ENCODE measurements at places on chromosomes 2 and 18. TPM values are rescaled to one million over a fixed set of nuclear protein-coding genes. Genes with fewer than 3 reads are reported as not detected.

GRCh38 chr18:32287249-32287648, 97.4 kb downstream of the MEP1B start:
- no peak for DNase-seq
- no peak overlapping the region for H3K4me3 ChIP-seq
- H3K4me1 ChIP-seq: no peaks in the 10 kb centered on the region
- H3K36me3 ChIP-seq: no peaks in the 10 kb centered on the region
- H3K27me3 ChIP-seq: no peaks in the 10 kb centered on the region

DNA sequence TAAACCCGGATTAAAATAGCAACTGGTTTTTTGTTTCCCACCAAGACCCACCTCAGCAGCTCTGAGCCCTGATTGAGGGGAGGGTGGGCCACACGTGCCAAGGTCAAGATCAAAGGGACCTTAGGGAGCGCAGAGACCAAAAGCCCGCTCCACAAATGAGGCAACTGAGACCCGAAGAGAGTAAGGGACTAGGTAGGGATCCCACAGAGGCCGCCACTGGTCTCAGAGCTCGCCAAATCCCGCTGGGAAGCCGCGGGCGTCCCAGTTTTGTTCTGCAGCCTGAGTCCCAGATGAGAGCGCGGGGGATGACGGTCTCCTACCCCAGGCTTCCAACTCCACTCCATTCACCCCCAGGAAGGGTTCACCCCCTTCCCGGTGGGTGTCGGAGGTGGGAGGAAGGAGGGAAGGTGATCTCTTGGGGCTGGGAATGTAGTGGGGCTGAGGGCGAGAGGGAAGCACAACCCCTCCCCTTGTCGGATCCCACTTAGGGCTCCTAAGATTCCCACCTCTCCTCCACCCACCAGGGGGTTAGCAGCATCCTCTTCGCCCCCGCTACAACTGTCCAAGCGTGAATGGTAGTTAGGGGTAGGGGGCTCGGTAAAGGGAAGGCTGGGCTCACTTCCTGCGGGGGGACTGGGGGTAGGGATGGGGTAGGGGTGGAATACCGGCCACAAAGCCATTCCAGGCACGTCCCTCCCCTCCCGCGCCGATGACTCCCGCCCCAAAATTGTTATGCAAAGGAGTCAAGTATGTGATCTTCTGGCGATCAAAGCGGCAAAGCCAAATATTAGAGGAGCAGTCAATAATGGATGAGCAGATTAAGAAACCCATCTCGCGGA, 7.3 kb upstream of the EN1 start:
- no peak overlapping the region for H3K4me3 ChIP-seq
- no peaks in the 10 kb centered on the region for H3K27me3 ChIP-seq
- no peaks in the 10 kb centered on the region for H3K36me3 ChIP-seq

DNA sequence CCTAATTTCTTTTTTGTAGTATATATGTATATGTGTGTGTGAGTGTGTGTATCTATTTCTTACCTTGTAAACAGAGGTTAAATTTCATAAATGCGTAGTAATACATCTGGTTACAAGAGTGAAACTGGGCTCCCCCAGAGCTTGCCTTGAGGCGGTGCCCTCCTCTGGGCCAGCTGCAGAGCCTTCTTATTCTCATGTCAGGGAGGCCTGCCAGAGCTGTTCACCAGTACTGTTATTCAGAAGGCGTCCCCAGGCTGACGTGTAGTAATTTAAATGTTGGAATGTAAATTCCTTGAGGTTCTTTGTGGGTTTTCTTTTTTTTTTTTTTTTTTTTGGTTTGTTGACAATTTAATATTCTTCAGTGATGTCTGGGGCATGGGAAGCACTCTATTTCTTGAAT, 11.2 kb downstream of the COPS8 start:
- DNase-seq: peak; percentile 74
- peaks cover 44% of the 10 kb centered on the region for H3K4me1 ChIP-seq
- no peaks in the 10 kb centered on the region for H3K27me3 ChIP-seq
- peaks cover 83% of the 10 kb centered on the region for H3K36me3 ChIP-seq
- no peak overlapping the region for H3K4me3 ChIP-seq

- no peaks in the 10 kb centered on the region for H3K4me1 ChIP-seq
- no peak for DNase-seq
- H3K27me3 ChIP-seq: no peaks in the 10 kb centered on the region
- H3K4me3 ChIP-seq: no peak overlapping the region
These were observed 61.3 kb upstream of the CSRNP3 start for GRCh38 chr2:165408186-165408585.

- peaks cover 11% of the 10 kb centered on the region for H3K4me1 ChIP-seq
- no peak overlapping the region for H3K4me3 ChIP-seq
- DNase-seq: no peak
- H3K36me3 ChIP-seq: no peaks in the 10 kb centered on the region
- no peaks in the 10 kb centered on the region for H3K27me3 ChIP-seq
These were observed 8.2 kb downstream of the FBXO15 start for GRCh38 chr18:74139411-74139810.

GRCh38 chr18:66211749-66212148, 392.1 kb downstream of the CDH19 start:
- H3K36me3 ChIP-seq: no peaks in the 10 kb centered on the region
- H3K27ac ChIP-seq: no peak overlapping the region
- H3K27me3 ChIP-seq: no peaks in the 10 kb centered on the region
- H3K4me3 ChIP-seq: no peak overlapping the region

GRCh38 chr18:22324191-22325131, 93.3 kb downstream of the CTAGE1 start:
- H3K27ac ChIP-seq: no peak overlapping the region
- H3K4me1 ChIP-seq: peaks cover 5% of the 10 kb centered on the region
- 0 out of 2 replicates have a peak overlapping the region, but pooled peaks have one; percentile 6 for H3K4me3 ChIP-seq
- no peaks in the 10 kb centered on the region for H3K27me3 ChIP-seq
- DNase-seq: no peak

DNA sequence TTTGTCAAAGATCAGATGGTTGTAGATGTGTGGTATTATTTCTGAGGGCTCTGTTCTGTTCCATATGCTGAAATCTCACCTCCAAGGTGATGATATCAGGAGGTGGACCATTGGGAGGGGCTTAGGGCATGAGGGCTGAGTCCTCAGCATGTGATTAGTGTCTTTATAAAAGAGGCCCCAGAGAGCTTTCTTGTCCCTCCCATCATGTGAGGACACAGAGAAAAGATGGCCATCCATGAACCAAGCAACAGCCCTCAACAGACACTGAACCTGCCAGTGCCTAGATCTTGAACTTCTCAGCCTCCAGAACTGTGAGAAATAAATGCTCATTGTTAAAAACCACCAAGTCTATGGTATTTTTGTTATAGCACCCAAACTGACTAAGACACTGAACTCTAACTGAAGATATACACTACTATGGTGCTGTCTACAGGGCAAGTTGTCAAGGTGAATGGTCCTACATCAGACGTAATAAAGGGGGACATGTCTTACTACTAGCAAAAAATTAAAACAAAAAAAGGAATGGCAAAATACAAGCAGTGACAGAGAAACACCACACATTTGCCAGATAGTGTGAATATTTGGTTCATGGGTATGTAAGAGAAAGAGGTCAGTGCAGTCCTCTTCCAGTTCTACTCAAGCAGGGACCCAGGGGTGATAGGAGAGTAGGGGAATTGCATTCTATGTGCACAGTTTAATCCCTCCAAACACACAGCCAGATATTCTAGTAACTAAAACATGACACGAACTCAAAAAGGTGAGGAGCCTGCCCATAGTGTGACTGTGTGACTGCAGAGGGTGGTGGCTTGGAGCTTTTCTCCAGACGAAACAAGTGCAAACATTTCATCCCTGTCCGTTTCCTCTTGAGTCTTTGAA, 164.4 kb upstream of the MYCN start:
- no peak overlapping the region for H3K27ac ChIP-seq
- H3K36me3 ChIP-seq: no peaks in the 10 kb centered on the region
- no peak overlapping the region for H3K4me3 ChIP-seq
- no peak for DNase-seq
- no peaks in the 10 kb centered on the region for H3K4me1 ChIP-seq

DNA sequence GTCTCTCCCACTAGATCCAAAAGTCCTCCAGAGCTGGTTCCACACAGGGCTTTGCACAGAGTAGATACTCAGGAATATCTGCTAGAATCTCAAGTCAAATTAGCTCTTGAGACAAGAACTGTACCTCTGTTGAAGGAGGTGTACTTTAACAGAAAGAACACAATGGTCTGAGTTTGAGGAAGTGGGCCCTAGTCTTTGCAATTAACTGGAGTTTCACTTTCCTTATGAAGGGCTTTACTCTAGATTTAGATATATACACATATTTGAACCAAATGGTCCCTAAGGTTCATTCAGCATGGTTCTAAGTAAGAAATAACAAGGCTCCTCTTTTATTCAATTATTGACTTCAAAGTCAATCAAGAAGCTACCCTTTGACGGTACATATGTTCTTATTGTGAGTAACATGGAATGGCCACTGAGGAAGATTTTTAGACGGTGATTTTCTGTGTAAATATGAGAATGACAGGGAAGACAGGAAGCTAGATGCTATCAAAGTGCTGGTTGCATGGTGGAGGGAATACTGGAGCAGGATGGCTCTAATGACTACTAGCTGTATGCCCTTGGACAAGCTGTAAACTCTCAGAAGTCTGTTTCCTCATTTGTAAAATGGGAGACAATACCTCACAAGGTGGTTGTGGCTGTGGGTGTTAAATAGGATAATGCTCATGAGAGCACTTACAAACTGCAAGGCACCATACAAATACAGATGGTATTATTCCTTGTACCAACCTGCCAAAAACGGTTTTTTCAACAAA, 73.5 kb upstream of the SERTAD2 start:
- no peaks in the 10 kb centered on the region for H3K36me3 ChIP-seq
- no peak overlapping the region for H3K27ac ChIP-seq
- peaks cover 16% of the 10 kb centered on the region for H3K4me1 ChIP-seq
- H3K4me3 ChIP-seq: no peak overlapping the region
- no peak for DNase-seq

- H3K27me3 ChIP-seq: 0 out of 2 replicates have a peak, but pooled peaks cover 4% of the 10 kb centered on the region
- peak overlapping the region; percentile 93 for H3K4me3 ChIP-seq
- H3K36me3 ChIP-seq: peaks cover 11% of the 10 kb centered on the region
- H3K4me1 ChIP-seq: no peaks in the 10 kb centered on the region
These were observed 1.2 kb downstream of the REV1 start for GRCh38 chr2:99488539-99489062.

- no peaks in the 10 kb centered on the region for H3K36me3 ChIP-seq
- DNase-seq: no peak
- H3K4me3 ChIP-seq: no peak overlapping the region
- H3K4me1 ChIP-seq: no peaks in the 10 kb centered on the region
- H3K27me3 ChIP-seq: no peaks in the 10 kb centered on the region
These were observed 290.2 kb upstream of the SESTD1 start for GRCh38 chr2:179554639-179555386.

- no peaks in the 10 kb centered on the region for H3K27me3 ChIP-seq
- peaks cover 41% of the 10 kb centered on the region for H3K4me1 ChIP-seq
- no peak overlapping the region for H3K27ac ChIP-seq
These were observed 202.5 kb upstream of the EPAS1 start for GRCh38 chr2:46094689-46095088.

DNA sequence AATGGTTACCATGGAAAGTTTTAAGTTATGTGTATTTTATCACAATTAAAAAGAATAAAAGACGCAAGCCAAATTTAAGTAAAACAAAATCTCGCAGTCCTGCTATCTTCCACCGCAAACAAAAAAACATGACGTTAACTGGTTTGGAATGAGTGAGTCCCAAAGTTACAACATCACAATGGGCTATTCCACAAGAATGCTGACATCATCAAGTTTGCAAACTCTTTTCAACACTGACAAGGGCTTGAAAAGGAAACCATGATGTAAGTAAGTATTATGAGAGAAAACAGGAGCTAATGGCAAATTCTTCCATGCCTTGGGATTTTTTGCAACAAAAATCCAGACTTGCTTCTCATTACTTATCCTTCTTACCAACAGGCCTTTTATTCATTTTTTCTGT, 31.1 kb downstream of the SIGLEC15 start:
- no peak for DNase-seq
- H3K36me3 ChIP-seq: peaks cover 81% of the 10 kb centered on the region
- no peak overlapping the region for H3K4me3 ChIP-seq
- peaks cover 22% of the 10 kb centered on the region for H3K4me1 ChIP-seq
- H3K27me3 ChIP-seq: no peaks in the 10 kb centered on the region
- no peak overlapping the region for H3K27ac ChIP-seq

DNA sequence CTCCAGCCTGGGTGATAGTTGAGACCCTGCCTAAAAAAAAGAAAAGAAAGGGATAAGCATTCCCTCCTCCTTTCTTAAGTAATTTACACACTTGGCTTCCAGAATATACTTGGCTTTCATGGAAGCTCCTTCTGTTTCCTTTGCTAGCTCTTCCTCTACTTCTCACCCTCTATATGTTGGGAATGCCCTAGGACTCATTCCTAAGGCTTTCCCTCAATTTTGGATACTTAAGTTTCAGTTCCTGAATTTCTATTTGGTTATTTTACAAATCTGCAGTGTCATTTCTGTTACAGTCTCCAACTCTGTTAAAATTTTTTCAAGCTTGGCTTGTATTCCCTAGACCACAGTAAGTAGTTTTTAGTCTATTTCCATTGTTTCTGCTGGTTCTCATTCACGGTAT, 23.6 kb downstream of the SP3 start:
- no peaks in the 10 kb centered on the region for H3K27me3 ChIP-seq
- no peak overlapping the region for H3K27ac ChIP-seq
- DNase-seq: no peak
- H3K36me3 ChIP-seq: peaks cover 41% of the 10 kb centered on the region

DNA sequence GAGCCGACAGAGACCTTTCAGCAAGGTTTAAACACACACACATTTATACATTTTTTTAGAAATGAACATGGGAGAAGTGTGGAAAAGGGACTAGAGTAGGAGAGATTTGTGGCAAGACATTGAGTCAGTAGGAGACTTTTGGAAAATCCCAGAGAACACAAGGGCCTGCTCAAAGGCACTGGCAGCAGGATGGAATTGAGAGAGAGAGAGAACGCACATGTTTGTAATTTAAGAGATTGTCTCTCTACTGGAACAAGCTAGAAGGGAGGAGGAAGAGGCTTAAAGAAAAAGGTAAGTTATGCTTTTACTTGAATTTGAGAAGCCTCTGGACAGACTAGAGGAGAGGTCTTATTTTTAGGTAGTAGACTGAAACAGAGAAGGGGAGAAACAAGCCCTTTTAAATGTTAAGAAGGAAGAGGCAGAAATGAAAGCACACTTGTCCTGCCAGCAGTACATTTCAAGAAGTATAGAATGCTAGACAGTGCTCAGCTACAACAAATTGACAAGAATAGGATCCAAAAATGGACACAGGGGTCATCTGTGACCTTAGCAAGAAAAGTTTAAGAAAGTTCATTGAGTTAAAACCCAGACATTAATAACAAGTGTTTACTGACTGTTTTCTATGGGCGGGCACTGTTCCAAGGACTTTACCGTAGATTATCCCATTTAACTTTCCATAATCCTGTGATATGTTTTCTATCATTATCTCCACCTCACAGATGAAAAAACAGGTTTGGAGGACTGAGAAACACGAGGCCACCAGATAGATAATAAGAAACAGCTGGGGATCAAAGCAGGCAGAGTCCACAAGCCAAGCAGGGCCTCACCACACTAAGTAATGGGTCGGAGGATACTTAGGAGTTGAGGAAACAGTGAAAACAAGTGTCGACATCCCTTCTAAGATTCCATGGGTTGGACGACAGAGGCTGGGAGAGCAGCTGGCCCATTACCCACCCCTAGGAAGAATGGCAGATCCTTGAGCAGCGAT, 306.5 kb upstream of the NRP2 start:
- DNase-seq: no peak
- H3K27ac ChIP-seq: no peak overlapping the region
- H3K27me3 ChIP-seq: no peaks in the 10 kb centered on the region
- peaks cover 8% of the 10 kb centered on the region for H3K4me1 ChIP-seq
- no peak overlapping the region for H3K4me3 ChIP-seq
- no peaks in the 10 kb centered on the region for H3K36me3 ChIP-seq

- DNase-seq: peak; percentile 68
- H3K36me3 ChIP-seq: no peaks in the 10 kb centered on the region
- peaks cover 41% of the 10 kb centered on the region for H3K4me1 ChIP-seq
- no peak overlapping the region for H3K4me3 ChIP-seq
- H3K27ac ChIP-seq: no peak overlapping the region
These were observed 83.9 kb upstream of the PKDCC start for GRCh38 chr2:41963661-41964525.

EGR4 gene
- total RNA-seq: not detected

VWA3B gene
- total RNA-seq: not detected

ZFP36L2 gene
- 1.9 TPM for total RNA-seq

IL36RN gene
- not detected for total RNA-seq

STAT1 gene
- 89.5 TPM for total RNA-seq
